ENCODE measurements at places on chromosomes 2 and 18.

GRCh38 chr2:183037553-183038340, 510 bp downstream of the NCKAP1 start:
- no peak for DNase-seq

DNA sequence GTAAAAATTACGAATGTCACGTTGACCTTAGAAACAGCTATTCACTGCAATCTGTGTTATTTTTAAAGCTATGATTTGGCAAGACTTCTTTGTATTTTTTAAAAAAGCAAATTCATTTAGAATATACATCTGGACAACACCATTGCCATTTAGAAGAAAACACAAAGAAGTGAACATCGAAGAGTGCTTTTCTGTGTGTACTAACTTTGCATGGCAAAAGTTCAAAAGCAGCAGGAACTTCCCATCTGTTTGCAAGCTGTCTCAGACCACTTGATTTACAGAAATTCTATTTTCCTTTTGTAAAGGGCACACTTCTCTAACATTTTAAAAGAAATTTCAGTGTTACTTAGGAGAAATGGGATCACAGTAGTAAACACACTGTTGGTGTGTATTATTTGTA, 145.9 kb downstream of the CALCRL start:
- no peak for DNase-seq

DNA sequence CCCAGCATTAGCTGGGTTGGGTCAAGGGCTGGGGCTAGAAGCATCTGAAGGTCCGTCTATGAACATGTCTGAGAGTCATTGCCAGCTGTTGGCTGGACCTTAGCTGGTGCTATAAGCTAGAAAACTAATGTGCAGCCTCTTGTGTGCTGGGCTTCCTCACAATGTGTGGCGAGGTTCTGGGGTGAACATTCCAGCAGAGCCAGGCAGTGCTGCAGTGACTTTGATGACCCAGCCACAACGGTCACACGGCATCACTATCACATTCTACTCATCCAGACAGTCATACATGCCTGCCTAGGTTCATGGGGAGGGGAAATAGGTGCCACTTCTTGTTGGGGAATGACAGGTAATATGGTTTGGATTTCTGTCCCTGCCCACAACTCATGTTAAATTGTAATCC, 260.5 kb downstream of the CYP26B1 start:
- no peak for DNase-seq

DNA sequence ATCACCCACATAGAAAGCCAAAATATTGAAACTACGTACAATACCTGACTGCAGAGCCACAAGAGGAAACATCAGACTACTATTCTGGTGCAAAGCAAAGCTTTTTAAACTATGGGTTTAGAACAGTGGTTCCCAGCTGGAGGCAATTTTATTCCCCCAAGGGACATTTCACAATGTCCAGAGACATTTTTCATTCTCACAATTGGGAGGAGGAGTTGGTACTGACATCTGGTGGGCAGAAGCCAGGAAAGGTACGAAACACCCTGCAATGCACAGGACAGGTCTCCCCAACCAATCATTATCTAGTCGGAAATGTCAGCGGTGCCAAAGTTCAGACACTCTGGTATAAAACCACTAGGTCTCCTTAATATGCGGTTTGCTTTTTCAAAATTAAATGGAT, 88.4 kb upstream of the ARL5A start:
- no peak for DNase-seq

DNA sequence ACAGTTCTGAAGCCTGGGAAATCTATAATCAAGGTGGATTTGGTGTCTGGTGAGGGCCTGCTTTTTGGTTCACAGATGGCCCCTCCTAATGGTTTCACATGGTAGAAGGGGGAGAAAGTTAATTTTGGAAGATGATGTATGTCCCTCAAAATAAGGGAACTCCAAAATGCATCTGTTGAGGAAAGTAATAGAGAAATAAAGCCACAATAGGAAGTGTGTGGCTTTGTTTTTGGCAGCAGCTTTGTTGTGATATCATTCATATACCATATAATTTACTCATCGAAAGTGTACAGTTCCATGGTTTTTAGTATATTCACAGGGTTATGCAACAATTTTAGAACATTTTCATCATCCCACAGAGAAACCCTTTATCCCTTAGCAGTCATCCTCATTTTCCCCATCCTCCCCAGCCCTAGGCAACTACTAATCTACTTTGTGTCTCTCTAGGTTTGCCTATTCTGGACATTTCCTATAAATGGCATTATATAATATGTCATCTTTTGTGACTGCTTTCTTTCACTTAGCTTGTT, 274.0 kb upstream of the FAM98A start:
- DNase-seq: no peak

GRCh38 chr2:109272461-109272860, 143.5 kb downstream of the SH3RF3 start:
- DNase-seq: no peak

DNA sequence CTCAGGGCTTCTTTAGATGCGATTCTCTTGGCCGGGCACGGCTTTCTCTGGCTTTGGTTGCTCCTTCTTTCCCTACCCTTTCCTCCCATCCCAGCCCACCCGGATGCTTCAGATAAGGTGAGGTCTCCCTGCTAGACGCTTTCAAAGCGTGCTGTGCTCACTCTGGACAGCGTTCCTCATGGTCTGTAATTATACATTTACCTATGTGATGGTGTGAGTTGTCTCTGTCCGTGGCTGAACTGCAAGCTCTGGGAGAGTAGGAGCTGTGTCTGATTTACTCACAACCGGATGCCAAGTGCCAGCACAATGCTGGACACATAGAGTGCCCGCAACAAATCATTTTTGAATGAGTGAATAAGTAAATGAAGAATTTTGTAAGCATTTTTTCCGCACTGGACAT, 26.8 kb upstream of the PNPT1 start:
- DNase-seq: no peak

GRCh38 chr2:156156580-156156979, 175.9 kb downstream of the NR4A2 start:
- DNase-seq: no peak

- DNase-seq: no peak
Observed at GRCh38 chr2:73177645-73178255, 24.6 kb upstream of the NOTO start.

GRCh38 chr2:120243211-120243610, 9.4 kb upstream of the RALB start:
- DNase-seq: no peak

GRCh38 chr18:79904357-79905147, 46.9 kb downstream of the SLC66A2 start:
- DNase-seq: no peak

DNA sequence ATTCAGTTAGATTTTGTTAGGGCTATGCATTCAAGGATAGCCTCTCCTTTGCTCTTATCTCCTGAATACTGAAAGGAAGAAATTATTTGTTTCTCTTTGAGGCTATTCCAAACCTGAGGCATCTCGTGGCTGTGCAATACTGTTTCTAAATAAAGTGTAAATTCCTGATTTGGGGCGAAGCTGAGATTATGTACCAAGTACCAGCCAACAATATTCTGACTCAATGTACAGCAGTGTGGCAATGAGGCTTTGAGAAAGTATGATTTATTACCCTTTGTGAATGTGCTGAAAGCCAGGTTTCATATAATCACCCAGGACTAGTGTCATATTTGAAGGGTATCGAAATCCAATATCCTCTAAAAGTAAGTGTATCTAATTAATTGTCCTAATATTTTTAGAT, 113.5 kb downstream of the MEIS1 start:
- DNase-seq: no peak

DNA sequence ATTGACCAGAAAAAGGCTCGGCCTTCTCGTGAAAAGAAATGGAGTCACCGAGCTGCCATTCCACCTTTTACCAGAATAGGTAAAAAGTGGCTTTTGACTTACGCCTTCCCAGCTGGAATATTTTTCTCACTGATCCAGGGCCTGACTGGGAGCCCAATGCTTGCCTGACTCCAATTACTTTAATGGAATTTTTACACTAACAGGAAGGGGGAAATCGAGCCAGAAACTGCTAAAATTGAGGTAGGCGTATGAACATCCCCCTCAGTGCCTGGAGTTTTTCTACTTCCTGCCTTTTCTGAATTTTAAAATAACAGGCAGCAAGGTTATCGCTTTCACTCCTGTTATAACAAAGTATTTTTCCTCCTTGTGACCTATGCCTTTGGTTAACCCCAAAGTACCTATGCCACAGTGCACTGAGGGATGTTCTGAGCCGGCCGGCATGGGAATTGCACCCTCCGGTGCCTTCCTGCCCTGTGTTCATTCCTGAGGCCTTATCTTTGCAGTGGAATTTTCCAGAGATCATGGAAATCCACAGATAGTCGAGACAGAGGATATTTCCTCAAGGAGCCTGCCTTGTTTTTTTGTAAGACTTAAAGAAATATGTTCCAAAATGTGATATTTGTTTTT, 18.3 kb upstream of the RPL31 start:
- no peak for DNase-seq

DNA sequence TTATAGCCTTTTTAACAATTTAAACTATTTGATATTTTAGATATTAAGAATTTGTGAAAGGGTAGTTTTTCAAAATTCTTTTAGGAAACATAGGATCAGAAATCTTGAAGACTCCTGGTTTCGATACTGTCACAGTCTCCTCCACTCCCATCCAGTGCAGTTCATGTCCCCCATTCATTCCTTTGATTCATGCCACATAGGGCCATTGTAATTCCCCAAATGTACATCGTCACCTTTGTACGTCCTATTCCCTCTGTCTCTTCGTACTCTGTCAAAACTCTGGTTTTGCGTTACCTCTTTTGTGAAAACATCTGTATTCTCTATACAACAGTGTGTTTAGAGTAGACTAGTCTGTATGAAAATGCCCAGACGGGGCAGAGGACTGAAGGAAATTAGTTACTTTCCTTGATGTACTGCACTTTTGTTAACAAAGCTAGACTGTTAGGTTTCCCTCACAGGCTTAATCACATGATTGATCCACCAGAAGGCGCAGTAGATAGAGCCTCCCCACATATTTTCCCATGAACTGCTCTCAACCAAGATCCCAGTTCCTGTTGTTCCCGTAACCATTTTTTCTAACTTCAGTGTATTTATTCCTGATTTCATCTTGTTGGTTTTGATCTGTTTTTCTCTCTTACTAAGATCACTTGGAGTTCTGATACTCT, 2.5 kb downstream of the MRPL35 start:
- DNase-seq: no peak

DNA sequence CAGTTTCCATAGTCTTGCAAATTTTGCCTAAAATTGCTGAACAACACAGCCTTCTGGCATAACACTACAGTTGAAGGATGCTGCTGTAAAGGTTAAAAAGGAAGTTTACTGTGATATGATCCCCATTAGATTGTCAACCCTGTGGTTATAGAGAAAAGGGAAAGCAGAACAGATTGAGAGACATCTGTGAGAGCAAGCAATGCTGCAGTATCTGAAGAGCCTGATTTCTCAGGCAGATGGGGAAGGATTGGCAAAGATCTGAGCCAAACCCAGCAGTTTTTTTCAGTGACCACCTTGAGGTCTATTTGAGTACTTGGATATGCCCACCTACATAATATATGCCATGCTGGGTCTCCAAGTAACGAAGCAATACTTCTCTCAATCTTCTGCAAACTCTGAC, 8.5 kb upstream of the ST8SIA3 start:
- DNase-seq: no peak

DNA sequence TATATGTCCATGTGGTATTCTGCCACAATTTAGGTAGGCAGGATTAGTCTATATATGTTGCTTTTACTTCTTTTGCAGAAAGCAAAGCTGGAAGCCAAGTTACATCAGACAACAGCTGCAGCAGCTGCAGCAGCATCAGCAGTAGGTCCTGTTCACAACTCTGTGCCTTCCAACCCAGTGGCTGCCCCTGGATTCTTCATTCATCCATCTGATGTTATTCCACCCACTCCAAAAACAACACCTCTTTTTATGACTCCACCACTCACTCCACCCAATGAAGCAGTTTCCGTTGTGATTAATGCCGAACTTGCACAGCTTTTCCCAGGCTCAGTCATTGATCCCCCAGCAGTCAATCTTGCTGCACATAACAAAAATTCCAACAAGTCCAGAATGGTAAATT, 107.6 kb downstream of the BIRC6 start:
- no peak for DNase-seq

DNA sequence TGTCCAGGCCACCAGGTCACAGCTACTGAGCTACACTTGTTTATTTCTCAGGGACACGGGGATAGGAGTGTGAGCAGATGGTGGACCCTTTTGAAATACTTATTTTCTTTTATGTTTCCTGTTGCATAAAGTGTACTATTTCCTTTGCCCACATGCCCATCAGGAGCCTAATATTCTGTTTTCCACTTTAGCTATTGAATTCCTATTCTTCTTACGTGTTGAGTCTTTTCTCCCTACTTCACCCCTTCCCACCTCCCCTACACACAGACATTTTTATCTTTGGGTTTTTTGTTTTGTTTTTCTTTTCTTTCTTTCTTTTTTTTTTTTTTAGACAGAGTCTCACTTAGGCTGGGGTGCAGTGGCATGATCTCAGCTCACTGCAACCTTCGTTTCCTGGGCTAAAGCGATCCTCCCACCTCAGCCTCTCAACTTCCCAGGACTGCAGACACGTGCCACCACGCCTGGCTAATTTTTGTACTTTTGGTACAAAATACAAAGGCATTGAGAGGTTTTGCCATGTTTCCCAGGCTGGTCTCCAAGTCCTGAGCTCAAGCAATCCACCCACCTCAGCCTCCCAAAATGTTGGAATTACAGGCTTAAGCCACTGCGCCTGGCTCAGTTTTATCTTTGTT, 5.2 kb upstream of the GPR55 start:
- no peak for DNase-seq

DNA sequence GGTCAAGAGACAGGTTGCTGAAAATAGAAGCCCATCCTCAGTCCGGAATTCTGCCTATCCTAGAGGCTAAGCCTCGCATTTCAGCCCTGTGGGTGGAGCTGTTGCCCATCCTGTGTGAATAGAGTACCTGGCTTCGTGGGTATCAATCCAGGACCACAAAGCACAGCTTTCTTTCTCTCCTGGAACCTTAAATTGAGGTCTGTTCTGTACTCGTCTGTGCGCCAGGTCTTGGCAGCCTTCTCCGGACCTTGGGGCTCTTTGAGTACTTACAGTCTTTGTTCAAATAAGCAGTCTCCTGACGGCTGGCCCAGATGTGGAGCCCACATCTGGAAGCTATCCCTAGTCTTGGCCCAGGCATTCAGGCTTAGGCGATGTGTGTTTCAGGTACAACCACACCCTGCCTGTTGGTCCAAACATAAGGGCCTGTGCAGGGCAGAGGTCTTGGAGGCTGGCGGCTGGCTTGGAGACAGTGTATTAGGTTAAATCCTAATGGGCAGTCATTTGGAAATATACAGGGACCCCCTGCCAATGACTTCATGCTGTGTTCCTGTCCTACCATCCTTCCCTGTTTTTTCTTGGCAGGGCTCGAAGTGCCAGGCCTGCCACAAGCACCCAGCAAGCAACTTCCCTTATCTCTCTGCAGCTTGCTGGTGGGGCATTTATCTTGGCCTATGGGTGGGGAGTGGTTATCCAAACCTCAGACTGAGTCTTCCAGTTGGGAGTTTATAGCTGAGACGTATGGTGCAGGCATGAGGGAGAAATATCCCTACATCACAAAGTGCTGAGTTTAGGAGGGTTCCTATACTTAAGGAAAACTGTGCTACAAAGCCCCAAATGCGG, 294.1 kb downstream of the BCL2 start:
- no peak for DNase-seq

GRCh38 chr18:10410472-10411308, 43.7 kb upstream of the APCDD1 start:
- no peak for DNase-seq
